T-helper 9 cell (primary cell): ENCODE measurements at places on chromosomes 11 and 22.

DNA sequence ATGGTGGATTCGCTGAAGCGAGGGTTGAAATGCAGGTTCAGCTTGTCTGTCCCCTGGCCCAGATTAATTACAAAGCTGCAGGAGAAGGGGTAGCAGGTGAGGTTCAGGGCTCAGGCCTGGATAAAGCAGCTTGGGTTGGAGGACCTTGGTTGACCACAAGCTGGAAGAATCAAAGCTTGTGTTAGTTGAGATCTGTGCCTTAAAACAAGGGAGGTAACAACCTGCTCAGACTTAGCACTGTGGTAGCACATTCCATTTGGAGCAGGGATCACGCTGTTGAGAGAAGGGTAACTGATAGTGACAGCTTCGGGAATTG lies 9.3 kb downstream of the LGALS2 start:
- no peak for DNase-seq

DNA sequence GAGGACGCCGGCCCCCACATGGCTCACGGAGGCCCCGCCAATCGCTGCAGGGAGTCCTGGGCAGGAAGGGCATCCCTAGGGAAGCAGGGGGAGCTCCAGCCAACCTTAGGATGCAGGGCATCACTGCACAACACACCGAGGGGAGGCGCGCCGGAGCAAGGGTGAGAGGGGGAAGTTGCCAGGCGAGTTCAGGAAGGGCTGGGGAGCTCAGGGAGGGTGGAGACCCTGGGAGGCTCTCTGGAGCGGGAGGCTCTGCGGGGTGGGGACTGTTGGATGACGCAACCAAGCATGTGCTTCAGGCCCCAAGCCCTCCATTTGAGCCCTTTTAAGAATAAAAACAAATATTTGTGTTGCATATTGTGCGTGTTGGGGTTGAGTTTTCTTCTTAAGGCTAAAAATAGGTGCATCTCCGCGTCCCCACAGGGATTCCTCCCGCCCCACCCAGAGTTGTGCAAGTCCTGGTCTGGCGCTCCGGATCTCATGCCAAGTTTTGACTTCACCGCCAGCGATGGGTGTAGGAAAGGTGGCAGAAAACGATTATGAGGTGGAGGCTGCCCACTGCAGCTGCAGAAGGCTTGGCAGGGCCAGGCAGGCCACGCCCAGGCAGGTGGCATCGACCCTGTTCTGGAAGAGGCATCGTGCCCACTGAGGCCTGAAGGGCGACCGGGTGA lies 65.2 kb downstream of the WNT7B start:
- DNase-seq = no peak

- no peak for DNase-seq
Observed at GRCh38 chr11:134244593-134244992, 8.6 kb downstream of the THYN1 start.

DNA sequence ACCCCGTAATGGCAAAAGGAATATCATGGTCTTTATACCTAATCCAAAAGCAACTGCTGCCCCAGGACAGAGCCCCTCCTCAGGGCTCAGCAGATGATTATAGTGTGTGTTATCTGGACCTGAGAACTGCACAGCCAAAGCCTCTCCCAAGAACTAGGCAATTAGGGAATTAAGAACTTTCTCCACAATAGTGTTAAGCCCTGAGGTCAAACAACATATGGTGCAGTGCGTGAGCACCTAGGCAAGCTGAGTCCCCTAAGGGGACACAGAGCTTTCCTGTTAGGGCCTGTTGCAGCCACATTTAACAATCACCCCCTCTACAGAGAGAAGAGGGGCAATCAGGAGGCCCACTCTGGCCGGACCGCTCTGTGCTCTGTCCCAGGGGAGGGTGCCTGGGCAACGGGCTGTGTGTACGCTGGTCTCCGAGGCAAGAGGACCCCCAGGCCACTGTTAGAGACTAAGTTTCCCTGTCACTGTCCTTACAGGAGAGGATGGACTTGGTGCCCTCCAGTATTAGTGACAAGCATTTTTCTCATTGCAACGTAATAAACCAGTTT lies 1.4 kb upstream of the KCNJ5 start:
- no peak for DNase-seq

DNA sequence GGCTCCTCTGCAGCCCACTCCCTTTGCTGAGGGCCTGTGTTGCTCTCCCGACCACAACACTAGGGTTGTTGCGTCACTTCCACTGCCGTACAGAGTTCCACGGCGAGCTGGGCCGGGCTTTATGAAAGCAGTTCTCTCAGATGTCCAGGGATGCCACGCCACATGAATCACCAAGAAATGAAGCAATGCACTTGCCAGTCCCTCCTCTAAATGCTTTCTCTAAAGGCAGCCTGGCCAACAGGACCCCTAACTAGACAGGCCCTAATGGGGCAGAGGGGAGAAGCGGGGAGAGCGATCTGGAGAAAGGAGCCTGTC lies 188.7 kb downstream of the CTTN start:
- DNase-seq = no peak

DNA sequence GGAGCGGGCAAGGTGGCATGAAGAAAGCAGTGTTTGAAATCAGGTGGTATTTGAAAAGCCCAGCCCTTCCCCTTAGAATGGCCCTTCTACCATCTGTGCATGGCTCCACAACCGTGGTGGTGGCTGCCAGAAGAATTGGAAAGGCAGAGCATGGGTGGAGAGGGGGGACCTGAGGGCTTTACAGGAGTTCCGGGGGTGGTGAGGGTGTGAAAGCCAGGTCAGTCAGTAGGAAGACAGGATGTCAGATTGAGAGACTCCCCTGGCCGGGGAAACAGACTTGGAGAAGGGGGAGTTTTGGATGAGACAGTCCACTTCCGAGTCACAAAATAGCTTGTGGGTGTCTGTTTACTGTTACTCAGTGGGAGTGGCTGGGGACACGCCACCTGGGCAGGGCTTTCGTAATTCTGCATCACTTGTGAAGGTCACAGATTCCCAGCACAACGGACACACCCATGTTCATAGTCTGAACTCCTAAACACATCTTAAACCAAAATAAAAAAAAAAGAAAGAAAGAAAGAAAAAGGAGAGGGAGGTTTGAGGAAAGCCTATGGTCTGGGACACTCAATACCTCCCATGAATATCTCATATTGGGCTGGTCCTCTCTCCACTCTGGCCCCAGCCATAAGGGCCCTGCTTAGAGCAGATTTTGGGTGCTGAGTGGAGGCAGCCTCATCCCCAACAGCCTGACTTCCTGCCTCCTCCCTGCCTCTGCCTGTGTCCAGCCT lies 24.4 kb upstream of the SMIM35 start:
- DNase-seq = no peak

DNA sequence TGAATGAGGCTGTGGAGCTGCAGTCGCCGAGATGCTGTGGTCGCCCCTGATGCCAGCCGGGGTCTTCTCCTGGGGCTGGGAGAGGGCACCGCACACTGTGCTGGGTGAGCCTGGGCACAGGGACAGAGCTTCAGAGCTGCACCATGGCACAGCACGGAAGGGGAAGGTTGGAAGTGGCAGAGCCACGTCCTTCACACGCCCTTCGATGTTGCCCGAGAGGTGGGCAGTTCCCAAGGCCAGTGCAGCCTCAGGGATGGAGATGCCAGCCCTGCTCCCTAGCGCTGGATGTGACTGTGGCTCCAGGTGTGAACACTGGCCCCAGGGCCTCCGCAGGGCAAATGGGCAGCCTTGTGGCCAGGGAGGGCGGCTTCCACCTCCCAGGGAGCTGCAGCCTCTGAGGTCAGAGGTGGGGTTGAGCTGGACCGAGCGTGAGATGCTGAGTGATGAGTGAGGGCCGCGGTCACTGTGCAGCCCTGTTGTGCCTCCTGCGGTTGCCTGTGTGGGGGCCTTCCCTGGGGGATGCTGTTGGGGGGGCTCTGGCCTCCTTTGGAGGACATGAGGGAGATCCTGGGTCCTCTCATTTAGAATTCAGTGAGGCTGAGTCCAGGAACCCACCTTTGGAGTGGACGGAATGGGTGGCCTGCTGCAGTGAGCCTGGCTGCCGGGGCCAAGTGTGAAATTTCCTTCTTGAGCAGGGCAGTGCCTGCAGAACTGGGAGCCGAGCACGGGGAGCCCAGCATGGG lies 1090.0 kb downstream of the BRD1 start:
- DNase-seq = no peak

DNA sequence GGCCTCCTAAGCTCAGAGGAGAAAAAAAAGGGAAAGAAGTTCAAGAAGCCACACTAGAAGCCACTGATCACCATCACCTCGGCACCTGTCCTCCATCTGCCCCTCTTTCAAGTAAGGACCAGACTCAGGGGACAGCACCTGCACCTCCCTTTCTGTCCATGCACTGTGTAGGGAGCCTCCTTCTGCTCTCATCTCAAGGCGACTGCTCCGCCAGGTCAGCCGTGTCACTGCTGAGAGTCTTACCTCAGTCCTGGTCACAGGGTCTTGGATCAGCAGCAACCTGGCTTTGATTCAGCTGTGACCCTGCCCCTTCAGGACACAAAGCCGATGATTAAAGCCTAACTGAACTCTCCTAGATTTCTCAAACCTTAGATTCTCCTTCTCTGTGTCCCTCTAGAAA lies 101.5 kb downstream of the ZNF280B start:
- DNase-seq = no peak

GRCh38 chr11:36453678-36454077 lies 56.4 kb downstream of the TRAF6 start:
- no peak for DNase-seq

DNA sequence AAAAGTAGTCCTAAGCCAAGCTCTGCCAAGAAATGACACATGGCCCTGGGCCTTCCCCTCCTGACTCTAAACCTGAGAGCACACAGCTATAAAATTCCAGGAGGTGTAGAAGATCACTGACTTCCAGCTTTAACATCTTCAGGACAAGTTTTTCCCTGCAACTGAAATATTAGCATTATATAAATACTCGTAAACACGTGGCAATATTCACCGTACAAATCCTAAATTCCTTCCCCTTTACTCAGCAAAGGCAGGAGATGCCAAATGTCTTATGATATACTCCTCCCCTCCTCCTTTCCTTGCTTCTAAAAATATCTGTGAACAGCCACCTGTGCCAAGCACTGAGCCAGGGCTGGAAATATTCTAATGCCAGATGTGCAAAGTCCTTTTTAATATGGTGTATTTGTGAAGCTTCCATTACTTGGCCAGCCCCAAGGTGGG lies 194.0 kb downstream of the LARGE1 start:
- no peak for DNase-seq

GRCh38 chr22:27154717-27155116 lies 497.3 kb downstream of the MIAT start:
- no peak for DNase-seq

GRCh38 chr11:65891219-65892136 lies 1.0 kb downstream of the CCDC85B start:
- no peak for DNase-seq

- DNase-seq = no peak
Observed at GRCh38 chr11:29336727-29337575, 679.9 kb downstream of the KCNA4 start.

DNA sequence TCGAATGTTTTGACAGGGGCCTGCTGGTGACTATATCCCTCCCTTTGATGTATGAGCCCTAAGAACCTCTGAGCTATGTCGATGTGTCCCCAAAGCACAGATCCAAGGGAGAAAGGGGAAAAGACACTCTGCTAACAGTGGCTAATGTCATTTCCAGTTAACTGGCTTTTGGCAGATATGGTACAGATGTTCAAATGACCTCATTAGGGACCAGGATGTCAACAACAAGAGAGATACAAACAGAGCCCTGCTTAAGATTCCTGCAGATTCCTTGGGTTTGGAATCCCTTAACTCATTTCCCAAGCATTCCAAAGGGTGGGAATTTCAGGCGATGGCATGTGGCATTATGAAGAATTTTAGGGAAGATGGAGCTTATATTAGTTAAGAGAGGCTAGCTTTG lies 517.3 kb downstream of the SOX6 start:
- no peak for DNase-seq
